Urothelium cell line (cell line): ENCODE measurements at places on chromosomes 5 and 9.

DNA sequence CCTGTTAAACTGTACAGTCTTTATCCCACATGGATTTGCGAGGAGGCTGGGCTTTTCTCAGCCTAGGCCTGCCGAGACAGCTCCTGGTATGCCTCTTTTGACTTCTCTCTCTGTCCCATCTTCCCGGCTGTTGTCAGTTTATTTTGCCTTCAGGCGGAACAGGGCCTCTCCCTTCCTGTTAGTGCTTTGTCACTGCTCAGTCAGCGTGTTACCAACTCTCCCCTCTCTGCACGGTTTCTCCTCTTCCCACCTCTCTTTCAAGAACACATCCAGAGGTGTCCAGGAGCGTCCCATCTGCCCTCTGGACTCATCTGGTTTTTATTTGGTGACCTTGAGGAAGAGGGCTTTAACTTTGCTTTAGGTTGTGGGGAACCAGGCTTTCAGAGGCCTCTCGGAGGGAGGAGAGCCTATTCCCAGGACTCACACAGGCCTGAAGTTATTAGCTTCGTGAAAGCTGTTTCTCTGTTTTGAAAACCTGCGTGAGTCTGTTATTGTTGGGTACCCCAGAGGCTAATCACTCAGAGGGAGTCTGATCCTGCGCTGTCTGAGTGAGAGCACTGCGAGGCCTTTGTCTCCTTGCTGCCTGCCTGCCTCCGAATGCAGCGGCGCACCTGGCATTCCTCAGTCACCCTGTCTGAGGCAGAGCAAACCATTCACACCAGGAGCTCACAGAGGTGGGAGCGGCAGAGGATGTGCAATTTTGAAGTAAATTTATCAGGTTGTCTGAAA is 234.4 kb upstream of the MPDZ start:
- no peak for DNase-seq

DNA sequence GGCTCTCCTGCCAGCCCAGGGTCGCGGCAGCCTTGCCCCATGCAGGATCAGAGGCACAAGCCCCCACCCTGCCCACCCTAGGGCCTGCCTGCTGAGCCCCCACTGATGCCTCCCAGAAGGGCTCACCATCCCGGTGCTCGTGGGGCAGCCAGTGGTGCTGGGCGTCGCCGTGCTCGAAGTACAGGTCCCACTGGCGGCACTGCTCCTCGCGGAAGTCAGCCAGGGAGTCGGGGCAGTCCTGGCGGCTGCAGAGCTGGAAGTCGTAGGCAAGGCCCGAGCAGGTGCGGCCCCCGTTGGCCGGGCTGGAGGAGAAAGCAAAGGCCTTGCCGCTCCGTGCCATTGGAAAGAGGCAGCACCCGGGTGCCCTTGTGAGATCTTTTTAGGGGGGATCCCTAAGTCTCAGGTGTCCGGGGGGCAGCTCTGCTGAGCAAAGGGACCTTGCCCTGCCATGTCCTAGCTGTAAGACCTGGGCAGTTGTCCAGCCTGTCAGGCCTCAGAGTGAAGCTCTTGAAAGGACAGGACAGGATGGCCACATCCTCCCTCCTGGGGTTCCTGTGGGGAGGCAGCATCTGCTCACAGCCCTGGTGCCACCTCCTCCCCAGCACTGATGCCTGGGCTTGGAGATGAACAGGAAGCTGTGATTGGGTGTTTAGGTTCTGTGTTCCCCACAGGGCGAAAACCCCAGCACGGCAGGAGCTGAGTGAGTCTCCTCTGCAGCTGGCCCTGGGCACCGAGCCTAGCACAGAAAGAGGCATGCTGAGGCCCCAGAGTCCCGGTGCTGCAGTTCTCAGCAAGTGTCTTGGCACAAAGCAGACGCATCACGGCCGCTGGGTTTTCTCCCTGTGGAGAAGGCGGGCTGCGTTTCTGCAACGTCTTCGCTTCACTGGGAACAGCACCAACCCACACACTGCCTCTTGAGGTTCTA is 77.7 kb downstream of the ZNF354C start:
- DNase-seq, result no peak

GRCh38 chr5:72172786-72173185 is 65.5 kb downstream of the MAP1B start:
- no peak for DNase-seq

- DNase-seq, result no peak
Observed at GRCh38 chr9:83511051-83511450, 27.1 kb downstream of the FRMD3 start.

GRCh38 chr9:76571288-76571687 is 112.3 kb downstream of the GCNT1 start:
- DNase-seq, result no peak

DNA sequence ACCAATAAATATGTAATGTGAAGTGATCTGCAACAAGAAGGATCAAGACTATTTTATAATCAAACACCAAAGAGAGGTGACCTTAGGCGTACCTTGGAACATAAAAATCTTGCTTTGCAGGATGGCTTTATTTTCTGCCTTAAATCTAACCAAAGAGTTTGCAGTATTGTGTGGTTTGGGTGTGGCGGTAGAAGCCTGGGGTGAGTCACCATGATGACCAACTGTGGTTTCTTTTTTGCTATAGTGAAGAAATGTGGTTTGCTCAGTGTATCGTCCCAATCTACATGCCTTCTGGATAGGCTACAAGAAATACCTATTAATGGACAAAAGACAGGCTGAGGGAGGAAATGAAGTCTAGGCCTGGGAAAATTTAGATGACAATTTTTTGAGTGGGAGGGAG is 5.1 kb upstream of the CAST start:
- DNase-seq, result peak; percentile 82

DNA sequence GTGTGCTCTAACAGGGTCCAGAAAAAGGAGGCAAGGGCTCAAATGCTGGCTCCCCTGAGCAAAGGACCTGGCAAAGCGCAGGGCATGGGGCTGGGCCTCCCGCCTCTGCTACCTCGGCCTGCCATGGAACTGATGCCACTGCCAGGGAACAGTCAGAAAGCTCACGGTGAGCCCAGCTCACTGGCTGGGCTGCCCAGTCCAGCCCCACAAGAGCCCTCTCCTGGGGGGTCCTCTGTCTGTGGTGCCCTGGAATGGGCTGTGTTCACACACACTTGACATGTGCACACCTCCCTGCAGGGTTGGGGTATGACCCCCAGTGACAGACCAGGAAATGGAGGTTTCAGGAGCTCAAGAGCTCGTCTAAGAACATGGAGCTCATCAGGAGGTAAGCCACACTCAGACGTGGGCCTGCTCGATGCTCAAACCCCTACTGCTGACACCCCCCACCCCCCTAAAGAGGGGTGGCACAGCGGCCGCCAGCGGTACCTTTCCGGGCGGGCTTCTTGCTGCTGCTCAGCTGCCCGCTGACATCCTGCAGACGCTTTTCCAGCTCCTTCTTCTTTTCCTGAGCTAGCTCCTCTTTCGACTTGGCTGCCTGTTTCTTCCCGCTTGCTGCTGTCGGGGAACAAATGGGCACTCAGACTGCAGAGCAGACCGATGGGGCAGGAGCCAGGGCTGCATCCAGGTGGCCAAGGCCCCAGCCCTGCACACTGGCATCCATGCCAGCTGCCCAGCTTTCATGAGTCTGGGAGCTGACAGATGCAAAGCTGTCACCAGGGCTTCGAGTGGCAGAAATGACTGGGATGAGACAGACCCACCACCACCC is 9.1 kb downstream of the BRD3OS start:
- DNase-seq, result no peak

GRCh38 chr5:35618781-35619180 is 1.1 kb downstream of the SPEF2 start:
- no peak for DNase-seq

GRCh38 chr9:70421272-70422180 is 7.1 kb upstream of the KLF9 start:
- peak; percentile 59 for DNase-seq

DNA sequence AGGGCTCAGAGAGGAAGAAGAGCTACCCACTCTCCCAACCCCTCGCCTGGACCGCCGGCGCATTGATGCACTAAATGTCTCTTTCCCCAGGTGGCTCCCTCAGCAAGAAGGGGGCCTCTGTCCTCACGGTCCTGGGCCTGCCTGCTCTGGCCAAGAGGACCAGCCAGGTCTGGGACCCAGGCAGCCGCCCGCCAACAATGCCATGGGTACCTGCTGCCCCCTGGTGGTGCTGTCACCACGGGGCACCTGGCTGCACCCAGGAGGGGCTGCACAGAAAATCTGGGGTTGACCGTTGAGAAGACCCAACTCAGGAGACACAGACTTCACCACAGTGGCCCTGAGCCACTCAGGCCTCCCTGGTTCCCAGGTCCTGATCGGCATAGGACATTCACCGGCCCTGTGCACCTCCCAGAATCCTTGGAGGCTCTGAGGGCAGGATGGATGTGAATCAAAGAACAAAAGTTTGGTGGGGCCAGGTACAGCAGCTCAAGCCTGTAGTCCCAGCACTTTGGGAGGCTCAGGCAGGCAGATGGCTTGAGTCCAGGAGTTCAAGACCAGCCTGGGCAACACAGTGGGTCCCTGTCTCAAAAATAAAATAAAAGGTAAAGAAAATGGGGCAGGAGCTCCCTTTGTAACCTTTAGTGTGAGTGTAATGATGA is 2.4 kb upstream of the VAV2 start:
- peak; percentile 81 for DNase-seq

- DNase-seq, result no peak
Observed at GRCh38 chr5:124088289-124089032, 576.5 kb downstream of the CSNK1G3 start.

DNA sequence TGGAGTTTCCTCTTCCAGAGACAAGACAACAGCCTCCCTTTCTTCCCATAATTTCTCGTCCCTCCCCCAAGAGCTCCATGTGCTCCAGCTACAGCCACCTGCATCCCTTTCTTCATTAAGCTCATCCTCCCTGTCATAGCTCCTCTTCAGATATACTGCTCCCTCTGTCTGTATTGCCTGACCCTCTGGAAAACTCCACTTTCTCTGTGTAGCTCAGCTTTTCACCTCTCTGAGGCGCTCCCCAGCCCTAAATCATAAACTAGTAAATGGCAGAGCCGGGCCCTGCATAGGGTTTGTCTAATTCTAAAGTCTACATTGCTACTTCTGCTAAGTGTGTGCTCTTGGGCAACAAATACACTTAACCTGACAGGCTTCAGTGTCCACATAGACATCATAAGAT is 8.8 kb upstream of the PLIN2 start:
- no peak for DNase-seq

DNA sequence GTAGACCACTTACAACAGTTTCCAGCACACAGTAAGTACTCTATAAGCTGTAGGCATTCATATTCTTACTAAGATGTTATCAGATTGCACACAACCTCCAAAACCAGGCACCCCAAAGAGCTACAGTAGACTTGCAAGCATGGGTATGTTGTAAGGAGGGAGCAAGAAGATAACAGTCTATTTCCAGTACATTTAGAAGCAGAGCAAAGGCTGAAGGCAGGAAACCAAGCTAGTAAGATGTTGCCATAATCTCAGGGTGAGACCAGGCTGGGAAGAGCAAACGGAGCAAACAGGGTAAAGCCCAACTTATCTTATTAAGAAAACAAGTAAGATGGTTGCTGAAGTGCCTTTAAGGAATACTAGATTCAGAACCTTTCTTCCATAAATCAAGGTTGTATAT is 161.1 kb downstream of the GLIS3 start:
- DNase-seq, result no peak
